ENCODE measurements at places on chromosomes 12 and 14. TPM values are rescaled to one million over a fixed set of nuclear protein-coding genes. Genes with fewer than 3 reads are reported as not detected.

GRCh38 chr14:70392676-70393075, 24.2 kb downstream of the SYNJ2BP start:
- no peak for DNase-seq

Gene PTPRO
- total RNA-seq, result 1.9 TPM

Gene BMP4
- total RNA-seq, result 44.2 TPM

DNA sequence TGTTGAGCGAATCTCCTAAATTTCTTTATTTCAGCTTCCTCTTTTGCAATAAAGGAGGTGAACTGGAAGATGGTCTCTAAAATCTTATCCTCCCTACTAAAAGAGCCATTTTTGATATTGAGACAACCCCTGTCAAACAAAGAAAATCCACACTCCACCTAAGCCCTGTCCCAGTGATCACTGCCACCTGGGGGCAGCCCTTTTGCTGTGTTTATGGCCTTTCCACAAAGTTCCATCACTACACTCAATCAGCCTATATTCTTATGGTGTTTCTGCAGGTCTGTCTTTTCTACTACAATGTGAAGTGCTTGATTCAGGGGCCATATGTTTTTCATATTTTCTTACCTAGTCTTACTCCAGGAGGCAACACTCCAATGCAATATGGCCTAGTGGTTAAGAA, 163.7 kb downstream of the BMP4 start:
- DNase-seq, result no peak

GRCh38 chr12:71057330-71057729, 100.5 kb downstream of the TSPAN8 start:
- DNase-seq, result no peak

DNA sequence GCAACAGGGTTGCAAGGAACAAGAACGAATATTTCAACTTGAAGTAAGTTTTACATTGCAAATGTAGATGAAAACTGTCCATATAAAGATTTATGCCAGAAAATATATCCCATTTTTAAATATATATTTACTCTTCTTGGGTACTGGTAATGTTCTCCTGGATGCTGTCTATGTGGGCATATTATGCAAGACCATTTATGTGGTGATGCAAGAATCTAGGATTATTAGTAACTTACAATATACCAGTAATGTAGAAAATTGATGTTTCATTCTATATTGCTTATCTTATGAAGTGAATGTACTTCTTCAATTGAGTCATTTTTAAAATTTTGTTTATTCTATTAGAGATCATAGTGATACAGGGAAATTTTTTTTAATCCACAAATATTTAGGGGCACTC, 25.1 kb downstream of the FGFR1OP2 start:
- no peak for DNase-seq

GRCh38 chr12:94247246-94247645, 98.9 kb downstream of the PLXNC1 start:
- no peak for DNase-seq

DNA sequence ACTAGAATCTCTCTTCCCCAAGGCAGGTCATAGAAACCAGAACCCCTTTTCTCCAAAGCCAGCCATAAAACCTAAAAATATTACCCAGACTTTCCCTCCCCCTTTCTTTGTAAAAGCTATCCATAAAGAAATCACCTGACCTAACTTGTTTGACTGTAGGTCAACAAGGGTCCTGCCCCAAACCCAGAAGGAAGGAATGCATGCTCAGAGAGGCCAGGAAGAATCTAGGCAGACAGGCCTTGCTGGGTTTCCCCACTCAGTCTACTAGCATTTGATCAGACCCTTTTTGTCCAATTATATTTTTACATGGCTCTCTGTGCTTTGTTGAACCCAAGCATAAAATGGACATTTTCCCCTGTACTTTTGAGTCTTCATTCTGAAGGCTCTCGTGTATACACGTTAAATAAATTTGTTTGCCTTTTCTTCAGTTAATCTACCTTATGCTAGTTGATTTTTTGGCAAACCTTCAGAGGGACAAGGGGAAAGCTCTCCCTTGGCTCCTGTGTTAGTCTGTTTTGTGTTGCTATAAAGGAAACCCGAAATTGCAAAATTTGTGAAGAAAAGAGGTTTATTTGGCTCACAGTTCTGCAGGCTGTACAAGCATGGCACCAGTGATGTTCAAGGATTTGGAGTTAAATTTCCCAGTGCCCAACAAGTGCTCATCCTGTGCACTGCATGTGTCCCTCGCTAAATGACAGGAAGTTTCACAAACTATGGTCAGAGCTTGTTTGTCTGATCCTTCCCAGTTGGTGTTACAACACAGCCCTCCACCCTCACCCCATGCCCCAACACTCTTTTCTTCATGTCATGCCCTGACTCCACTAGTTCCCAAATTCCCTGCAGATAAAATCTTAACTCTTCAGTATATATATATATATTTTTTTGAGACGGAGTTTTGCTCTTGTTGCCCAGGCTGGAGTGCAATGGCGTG, 14.2 kb upstream of the RASSF3 start:
- no peak for DNase-seq

Gene DYRK2
- 67.5 TPM for total RNA-seq

DNA sequence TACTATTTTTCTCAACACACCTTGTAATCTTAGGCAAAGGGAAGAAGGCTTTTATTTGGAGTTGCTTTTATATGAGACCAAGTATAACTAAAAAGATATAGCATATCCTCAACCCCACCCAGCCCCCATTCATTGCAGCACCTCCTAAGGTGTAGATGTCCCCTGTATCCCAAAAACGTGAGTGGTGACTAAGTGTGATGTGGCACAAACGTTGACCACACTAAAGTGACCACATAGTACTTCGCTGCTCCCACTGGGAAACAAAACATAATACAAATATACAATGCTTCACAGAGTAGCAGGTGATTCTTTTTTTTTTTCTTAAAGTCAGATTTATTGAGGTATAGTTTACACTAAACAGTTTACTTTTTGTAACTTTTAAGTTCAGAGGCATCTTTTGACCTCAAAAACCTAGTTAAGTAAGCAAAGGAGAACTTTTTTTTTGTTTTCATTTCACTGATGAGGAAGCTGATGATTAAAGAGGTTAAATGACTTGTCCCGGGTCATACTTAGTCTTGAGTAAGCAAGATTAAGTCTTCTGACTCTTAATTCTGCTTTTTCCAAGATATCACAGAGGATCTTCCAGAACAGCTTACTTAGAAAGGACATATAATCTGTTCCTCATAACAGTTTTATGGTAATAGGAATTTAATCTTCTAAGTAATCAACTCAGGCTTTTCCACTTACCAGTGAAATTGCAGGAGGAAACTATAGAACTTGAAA, 245.2 kb upstream of the PLEKHG7 start:
- no peak for DNase-seq

DNA sequence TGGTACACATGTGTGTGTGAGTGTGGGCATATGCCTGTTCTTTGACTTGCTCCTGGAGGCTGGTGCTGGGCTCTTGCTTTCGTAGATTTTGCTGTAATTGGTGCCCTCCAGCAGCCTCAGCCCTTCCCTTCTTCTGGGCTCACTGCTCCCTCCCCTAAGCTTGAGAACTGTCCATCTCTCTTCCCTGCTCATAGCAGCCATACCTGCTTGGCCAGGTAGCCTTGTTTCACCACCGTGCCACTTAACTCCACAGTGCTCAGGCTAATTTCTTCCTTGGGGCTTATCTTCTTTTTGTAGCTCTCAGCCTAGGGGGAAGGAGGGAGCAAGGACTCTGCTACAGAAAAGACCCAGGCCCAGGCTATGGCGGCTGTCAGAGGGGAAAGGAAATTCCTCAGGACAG, 19.8 kb downstream of the PLEK2 start:
- DNase-seq, result no peak

DNA sequence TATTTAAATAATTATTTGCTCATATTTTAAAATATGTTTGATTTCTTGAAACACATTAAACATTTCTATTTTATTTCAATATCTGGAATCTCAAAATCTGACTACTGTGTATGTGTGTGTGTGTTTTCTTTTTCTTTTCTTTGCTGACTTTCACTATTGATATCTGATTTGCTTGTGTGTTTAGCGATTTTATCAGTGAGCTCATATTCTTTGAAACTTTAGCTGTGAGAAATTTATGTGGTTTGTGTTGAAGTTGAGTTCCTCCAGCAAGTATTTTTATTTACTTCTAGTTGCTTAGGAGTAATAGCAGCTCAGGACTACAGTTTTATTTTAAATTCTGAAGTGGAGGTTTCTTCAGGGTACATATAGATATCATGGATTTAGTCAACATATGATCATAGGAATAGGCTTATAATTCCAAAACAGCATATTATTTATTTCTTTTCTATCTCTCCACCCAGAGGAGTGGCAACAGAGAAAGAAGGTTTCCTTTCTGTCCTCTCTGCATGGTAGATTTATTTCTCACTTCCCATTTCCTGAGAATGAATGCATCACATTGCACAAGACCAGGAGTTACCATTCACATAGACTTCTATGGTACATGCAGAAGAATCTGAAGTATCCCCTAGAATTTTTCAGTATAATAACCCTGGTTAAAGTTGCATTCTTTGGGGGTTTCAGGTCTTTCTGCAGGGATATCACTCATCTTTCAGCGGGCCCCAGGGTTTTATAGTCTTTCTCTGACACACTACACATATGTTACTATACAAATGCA, 60.5 kb downstream of the PTPRQ start:
- DNase-seq, result no peak

- peak; percentile 46 for DNase-seq
These were observed 211.1 kb upstream of the RGS6 start for GRCh38 chr14:71720978-71721624.

GRCh38 chr12:64943686-64944085, 119.2 kb downstream of the TBC1D30 start:
- DNase-seq, result no peak

Gene ADGRD1
- total RNA-seq, result 96.1 TPM

- DNase-seq, result no peak
These were observed 13.0 kb upstream of the PYGL start for GRCh38 chr14:50957296-50957695.

Gene TSPAN11
- total RNA-seq, result 6.7 TPM

Gene TMTC1
- 20.6 TPM for total RNA-seq

- DNase-seq, result peak; percentile 23
These were observed 15.8 kb upstream of the ANKRD9 start for GRCh38 chr14:102525219-102525928.
